Stimulated activated CD4-positive, alpha-beta T cell treated with anti-CD3 and anti-CD28 coated beads, Interleukin-1b, Interleukin-23, amount 100 ng/mL, for 24 hours (primary cell): ENCODE measurements at places on chromosomes 2 and 18.
A peak's percentile ranks its signal among the peaks of the same experiment; 100 is the strongest.

GRCh38 chr2:127614731-127615130 is 31.2 kb upstream of the GPR17 start:
- no peak for DNase-seq

- DNase-seq, result peak; percentile 28
Observed at GRCh38 chr18:2906704-2907549, 60.1 kb downstream of the EMILIN2 start.

- DNase-seq, result no peak
Observed at GRCh38 chr2:37361994-37362698, 17.7 kb downstream of the QPCT start.

DNA sequence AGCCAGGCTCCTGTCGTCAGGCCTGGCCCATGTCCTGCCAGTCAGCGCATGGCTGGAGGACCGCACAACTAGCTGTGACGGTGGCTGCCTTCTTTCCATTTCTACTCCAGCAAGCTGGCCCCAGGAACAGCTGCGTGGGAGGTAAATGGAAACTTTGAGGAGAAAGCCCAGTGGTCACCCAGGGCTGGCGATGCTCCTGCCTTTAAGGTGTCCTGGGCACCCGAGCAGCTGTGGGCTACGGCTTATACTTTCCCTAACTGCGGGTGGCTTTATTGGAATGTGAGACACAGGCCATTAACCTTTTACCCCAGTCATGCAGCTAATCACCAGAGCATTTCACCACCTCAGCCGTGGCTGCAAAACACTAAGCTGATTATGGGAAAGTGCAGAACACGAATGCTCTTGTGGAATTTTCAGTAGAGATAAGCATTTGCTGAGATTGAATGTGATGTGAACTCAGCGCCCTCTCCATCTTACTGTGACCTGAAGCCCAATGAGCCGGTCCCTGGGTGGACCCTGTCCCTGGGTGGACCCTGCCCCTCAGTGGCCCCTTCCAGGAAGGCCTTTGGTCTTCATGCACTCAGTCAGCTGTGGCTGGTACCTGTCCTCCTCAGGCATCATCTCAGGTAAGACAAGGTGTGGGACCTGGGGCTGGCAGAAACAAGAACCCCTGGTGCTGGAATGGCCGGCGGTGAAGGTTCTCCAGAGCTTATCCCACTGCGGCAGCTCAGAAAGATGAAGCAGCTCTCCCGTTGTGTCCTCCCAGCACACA is 275.4 kb upstream of the HS6ST1 start:
- DNase-seq, result no peak

DNA sequence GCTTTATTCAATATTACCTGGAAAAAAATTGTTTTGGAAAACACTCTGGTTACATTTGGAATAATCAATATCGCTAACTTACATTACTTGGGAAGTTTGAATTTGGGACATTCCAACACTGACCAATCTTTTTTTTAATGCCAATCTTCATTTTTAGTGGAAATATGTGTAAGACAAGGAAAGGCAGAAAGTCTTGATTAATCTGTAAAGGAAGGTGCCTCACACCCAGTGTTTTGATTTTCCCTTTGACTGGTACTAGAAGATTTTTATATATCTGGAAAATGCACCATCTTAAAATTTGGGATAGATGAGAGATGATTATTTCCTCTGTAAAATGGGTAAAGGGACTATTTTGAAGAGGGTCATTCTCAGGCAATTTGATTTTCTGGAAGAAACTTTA is 879.2 kb upstream of the ZEB2 start:
- no peak for DNase-seq

GRCh38 chr18:49685231-49685942 is 123.5 kb downstream of the LIPG start:
- DNase-seq, result no peak

DNA sequence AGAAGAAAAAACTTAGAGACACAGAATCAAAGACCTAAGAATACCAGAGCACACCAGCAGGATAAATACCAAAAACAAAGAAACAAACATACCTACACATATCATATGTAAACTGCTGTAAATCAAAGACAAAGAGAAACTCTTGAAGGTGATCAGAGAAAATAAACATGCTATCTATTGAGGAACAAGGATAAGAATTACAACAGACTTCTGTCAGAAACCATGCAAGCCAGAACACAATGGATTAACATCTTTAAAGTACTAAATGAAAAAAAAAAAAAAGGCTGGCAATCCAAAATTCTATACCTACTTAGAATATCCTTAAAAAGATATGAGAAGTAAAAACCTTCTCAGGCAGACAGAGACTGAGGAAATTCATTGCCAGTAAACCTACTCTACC is 51.6 kb upstream of the MGAT4A start:
- DNase-seq, result no peak
